Epithelial cell of esophagus (primary cell): ENCODE measurements at places on chromosomes 6 and 20.

- DNase-seq, result peak; percentile 15
These were observed 32.8 kb downstream of the TCF15 start for GRCh38 chr20:577167-577791.

DNA sequence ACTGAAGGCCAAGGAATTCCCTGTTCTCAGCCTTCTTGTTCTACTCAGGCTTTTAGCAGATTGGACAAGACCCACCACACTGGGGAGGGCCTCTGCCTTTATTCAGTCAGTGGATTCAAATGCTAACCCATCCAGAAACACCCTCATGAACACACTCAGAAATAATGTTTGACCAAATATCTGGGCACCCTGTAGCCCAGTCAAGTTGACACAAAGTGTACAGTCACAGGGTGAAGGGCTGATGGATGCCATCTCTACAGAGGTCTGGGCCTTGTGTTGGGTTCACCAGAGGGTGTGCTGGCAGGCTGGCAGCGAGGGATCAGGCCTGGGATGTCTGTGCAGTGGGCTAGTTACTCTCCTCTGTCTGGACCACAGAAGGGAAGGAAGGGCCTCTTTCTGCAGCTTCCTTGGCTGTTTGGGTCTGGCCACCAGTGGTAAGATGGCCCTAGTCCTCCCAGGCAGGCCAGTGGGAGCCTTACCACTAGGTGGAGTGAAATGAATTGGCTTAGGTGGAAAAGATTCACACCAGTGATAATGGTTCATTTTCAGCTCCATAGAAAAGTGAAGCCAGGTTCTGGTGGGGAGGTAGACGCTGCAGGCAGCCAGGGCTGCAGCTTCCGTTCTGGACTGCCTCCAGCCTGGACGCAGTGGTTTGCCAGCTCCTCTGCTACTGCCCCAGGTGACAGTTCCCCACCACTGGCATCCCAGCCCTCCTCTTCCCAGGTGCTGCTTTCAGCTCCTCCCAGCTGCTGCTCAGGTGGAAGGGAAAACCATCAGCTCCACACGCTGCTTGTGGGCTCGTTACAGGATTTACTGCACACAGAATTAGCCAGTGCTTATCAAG, 9.2 kb downstream of the TUBB2A start:
- no peak for DNase-seq

GRCh38 chr6:12235341-12235740, 54.8 kb upstream of the EDN1 start:
- no peak for DNase-seq

- peak; percentile 49 for DNase-seq
These were observed 33.0 kb downstream of the PIGU start for GRCh38 chr20:34643928-34644327.

- no peak for DNase-seq
These were observed 269.3 kb upstream of the PRDM1 start for GRCh38 chr6:105816847-105817246.

DNA sequence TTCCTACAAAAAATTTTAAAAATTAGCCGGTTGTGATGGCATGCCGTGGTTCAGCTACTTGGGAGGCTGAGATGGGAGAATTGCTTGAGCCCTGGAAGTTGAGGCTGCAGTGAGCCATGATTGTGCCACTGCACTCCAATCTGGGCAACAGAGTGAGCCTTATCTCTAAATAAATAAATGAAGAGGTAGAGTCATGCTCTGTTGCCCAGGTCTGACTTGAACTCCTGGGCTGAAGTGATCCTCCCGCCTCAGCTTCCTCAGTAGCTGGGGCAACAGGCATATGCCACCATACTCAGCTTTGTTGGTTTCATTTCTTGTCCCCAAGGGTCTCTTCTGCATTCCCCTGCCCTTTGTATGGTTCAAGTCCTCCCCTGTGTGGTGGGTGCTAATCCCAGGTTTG, 17.0 kb downstream of the HSPA1B start:
- no peak for DNase-seq

DNA sequence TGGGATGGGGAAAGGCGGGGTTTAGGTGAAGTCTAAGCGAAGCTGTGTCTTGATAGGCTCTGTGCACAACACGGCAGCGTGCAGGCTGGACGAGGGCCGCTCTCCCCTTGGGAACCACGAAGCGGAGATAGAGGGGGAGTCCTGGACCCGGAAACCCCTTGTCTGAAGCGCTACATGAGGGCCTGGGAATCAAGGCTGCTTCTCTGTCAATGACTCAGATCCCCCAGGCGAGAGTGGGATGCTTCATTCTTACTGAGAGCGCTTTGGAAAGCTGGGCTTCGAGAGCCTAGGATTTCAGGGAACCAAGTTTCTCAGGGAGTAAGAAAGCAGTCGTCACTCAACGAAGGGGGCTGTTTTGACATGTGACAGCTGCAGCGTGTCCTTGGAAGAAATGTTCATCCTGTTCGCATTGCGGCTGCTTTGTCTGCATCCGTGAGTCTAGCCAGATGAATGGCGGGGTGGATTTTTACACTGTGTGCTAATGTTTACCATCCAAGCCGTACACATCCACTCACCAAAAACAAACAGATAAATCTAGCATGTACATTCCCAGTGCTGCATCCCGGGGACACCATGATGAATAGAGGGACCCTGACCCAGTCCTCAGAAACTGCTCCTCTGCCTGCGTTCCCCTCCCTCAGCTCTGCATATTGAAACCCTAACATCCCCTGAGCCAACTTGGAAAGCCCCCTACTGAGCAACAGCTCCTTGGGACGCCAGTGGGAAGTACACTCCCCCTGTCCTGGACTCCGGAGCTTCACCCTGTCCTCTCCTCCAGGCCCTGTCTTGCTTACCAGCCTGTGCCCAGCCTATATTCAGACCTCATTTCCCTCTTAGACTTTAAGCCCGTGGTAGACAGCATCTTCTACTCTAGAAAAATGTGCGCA, 24.5 kb upstream of the RTF2 start:
- DNase-seq, result peak; percentile 60

DNA sequence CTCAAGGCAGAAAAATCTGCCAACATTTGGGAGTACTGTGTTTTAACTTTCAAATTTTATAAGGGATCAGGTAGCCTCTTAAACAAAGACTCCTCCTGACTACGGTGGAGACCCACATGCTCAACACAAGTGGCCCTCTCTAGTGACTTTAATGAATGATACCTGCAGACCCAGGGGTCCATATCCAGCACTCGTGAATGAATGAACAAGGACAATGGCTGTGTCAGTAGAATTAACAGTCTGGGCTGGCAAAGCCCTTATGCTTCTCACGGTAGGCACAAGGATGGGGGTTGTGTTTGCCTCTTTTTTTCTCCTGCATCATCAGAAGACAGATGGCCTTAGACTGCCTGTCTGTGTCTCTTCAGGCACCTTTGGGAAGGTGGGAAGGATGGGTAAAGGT, 112.6 kb upstream of the TRAF3IP2 start:
- DNase-seq, result no peak
